ENCODE measurements at places on chromosomes 7 and 10.

GRCh38 chr7:76048668-76048988, 722 bp downstream of the MDH2 start:
- peak; percentile 65 for DNase-seq

GRCh38 chr7:150356265-150356897, 12.2 kb upstream of the REPIN1 start:
- DNase-seq, result peak; percentile 54

DNA sequence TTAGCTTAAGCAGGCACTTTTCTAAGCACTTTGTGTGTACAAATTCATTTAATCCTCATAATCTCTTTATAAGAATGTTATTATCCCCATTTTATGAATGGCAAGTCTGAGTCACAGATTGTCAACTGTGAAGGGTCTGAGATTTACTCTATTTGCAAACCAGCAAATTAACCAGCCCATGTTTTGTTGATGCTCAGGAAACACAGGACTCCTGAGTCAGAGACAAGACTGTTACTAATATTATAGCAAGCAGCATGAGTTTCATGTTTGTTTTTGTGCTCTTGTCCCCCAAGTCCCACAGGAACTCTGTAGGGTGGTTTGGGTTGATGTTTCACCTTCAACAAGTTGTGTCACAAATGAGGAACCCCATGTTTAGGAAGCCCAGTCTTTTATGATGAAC, 182.0 kb upstream of the PPP1R3A start:
- DNase-seq, result no peak

DNA sequence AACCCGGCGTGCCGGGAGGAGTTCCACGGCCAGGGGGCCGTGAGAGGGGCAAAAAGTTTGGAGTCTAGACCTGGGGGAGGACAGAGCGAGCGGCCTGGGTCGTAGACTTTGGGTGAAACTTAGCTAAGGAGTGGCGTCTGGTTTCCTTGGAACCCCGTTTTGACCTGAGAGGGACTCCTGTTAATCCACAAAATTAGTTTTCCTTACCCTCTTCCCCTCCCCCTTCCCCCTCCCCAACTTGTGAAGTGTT, 574 bp downstream of the MARCHF5 start:
- no peak for DNase-seq

DNA sequence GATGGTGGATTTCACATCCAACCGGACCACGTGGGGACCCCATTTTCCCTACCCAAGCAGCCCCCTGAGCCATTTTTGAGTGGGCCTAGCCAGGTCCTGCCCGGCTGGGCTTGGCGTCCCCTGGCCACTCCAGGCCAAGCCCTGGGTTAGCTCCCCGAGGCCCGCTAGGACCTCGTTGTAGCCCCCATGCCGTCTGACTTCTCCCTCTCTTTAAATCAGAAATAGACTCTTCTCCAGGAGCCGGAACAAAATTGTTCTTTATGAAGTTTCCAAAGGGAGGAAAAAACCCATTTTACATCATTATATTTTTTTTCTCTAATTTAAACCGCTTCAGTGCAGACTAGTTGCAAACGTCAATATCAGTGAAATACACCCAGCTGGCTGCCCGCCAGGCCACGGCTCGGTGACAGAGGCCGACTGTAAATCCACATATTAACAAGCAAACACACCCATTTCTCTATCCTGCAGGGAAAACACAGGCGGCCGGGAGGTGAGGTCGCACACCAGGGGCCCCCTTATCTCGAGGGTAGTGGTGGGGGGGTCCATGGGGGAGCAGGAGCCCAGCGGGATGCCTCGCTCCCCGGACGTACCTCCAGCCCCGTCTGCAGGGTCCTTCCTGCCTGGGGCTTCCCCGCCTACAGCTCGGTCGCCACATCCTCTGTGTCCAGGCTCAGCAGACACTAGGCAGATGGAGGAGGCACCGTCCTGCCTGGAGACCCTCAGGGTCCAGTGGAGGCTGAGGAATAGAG, 72.7 kb downstream of the ELFN1 start:
- no peak for DNase-seq

DNA sequence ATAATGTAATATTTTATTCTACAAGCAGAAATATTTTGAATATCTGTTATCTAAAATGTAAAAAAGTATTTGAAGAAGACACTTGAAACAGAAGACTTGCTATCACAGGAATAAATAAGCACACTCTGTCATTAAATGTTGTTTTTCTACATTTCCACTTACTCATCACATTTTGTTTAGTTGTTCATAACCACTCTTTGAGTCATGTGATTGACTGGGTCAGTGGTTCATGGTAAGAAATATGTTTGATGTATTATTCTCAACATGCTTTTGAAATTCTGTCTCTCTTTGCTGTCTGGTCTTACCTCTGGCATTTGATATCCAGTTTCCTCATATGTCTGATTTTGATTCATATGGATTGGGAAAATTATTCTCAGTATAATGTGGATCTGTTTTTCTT, 171.8 kb downstream of the SUGCT start:
- DNase-seq, result no peak

GRCh38 chr10:124477614-124478363, 16.2 kb downstream of the LHPP start:
- peak; percentile 54 for DNase-seq

DNA sequence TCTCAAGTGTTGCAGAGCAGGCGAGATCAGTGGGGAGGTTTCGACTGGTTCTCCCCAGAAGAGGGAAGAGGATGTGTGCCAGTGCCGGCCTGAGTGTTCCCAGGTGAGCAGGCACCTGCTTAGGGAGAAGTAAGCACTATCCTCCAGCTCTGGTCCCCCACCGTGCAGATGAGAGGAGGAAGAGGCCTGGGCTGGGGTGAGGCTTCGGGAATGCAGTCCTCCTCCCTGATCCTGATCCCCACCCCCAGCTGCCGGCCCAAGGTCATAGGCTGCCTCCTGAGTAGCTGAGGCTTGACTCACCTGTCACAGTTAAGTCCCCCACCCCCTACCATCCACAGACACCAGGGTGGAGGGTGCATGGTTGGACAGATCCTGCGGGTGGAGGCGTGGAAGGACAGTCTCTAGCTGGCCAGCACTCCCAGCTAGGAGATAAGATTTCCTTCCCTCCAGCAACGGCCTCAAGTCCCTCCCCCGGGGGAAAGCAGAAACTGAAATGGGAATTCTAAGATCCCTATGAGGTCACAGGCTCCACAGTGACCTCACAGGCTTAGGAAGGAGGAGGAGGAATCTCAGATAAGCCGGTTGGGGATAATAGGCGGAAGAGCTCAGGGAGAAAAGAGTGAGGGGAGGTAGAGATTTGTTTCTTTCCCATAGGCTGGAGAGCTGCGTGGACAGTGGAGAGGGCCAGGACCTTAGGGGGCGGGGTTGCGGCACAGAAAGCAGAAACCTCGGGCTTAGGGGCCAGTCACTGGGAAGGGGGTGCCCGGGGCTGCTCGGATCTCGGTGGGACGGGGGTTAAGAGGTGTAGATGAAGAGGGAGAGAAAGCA, 1.0 kb downstream of the LRCH4 start:
- DNase-seq, result peak; percentile 69

DNA sequence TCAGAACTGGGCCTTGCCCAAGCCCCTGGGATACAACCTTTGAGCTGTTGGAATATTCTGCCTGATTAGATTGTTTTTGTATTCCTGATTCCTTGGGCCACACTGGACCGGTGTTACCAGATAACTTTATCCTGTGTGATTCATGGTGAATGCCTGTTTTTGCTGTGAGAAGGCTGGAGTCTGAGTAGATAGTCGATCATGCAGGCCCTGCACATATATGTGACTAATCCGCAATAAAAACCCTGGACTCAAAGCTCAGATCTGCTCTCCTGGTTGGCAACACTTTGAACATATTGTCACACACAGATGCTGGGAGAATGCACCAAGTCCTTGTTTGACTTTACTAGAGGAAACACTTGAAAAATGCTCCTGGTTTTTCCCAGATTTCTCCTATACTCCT, 183.9 kb upstream of the MBL2 start:
- DNase-seq, result no peak

DNA sequence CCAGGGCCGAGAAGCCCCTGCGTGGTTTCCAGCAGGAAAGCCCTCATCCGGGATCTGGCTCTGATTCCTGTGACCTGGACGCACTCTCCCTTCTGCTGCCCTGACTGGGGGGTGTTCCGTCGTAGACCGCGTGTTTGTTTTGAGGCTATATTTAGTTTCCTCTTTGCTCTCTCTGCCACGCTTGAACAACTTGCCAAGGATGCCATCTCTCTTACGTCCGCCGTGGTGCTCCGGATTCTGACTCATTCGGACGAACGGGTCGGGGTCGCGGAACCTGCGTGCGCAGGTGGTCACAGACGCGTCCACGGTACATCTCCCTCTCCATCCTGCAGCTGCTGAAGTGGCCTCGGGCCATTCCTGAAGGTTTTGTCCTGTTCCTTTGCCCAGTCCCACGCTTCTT, 10.4 kb upstream of the SORCS3 start:
- DNase-seq, result no peak

DNA sequence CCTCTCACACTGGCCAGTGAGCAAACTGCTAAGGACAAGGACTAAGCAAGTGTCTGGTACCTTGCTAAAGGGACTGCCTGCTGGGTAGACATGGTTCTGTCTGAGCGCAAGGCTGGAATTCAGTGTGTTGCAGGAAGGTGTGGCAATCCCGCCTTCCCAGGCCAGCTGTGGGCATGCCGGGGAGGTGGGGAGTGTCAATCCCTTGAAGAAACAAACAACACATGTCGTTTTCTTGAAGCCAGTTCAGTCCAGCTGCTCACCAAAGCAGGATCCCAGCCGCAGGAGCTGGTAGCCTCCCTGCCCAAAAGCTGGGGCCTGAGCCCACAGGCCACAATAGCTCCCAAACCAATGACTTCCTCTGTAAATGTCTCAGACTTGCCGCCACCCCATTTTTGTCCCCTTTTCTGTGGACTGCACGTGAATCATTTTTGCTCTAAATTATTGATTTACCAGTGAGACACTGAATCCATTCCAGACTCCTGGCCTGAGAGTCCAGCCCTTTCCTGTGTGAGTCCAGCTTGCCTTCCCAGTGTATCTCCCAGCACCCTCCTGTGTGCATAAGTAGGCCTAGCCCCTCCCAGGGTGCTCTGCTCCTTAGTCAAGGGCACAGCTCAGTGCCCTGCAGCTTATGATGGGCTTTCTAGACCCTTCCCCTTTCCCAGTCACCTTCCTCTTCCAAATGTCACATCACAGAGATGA, 166.8 kb downstream of the RGS10 start:
- DNase-seq, result peak; percentile 78

- no peak for DNase-seq
Observed at GRCh38 chr10:17059197-17059688, 70.4 kb downstream of the CUBN start.

DNA sequence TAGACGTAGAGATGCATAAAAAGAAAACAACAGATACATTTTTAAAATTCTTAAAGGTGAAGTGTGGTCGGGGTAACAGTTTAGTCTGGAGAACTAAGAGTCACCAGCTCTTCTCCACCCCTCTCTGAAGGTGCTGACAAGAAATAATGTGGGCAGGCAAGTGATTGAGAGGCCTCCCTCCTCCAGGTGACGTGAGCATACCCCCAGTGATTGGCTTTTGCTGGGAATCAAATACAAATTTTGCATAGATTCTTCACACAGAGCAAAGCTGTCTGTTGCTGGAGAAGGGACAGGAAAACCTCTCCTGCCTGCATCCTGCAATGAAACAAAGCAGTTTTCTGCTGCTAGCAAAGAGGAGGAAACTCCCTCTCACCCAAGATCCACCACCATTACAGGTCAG, 115.0 kb downstream of the DGKB start:
- DNase-seq, result no peak

DNA sequence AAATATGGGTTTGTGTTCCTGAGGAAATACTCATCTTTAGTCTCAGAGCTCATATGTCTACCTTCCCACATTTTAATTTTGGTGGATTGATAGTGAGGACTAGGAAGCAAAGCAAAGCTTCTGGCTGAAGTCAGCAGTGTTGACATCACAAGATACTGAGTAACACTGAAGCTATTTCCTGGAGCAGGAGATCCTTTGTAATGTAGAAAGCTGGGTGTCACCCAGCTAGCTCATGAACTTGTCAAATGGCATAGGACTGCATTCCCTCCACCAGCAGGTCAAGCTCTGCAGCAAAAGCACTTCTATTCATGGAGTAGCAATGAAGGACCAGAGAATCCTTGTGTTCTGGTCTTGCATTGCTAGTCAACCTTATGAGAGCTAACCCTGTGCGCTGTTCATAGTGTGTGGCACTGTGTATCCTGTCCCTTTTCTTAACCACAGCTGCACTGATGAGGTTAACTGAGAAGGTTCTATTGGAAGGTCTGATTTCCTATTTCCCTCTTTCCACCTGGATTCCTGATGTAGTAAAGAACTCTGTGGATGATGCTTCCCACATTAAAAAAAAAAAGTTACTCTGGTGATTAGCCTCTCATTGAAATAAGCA, 94.8 kb upstream of the ZNF804B start:
- DNase-seq, result peak; percentile 48

- no peak for DNase-seq
Observed at GRCh38 chr10:132138596-132138995, 48.2 kb upstream of the DPYSL4 start.

- no peak for DNase-seq
Observed at GRCh38 chr7:136389933-136390332, 412.8 kb upstream of the MTPN start.

GRCh38 chr10:51321980-51322379, 247.7 kb downstream of the PRKG1 start:
- DNase-seq, result no peak

DNA sequence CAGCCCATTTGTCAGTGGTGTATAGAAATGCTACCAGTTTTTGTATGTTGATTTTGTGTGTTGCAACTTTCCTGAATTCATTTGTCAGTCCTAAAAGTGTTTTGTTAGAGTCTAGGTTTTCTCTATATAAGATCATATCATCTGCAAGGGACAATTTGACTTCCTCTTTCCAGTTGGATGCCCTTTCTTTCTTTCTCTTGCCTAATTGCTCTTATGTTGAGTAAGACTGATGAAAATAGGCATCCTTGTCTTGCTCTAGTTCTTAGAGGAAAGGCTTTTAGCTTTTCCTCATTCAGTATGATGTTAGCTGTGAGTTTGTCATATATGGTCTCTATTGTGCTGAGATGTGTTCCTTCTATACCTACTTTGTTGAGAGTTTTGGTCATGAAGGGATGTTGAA, 161.7 kb upstream of the TPK1 start:
- no peak for DNase-seq

- no peak for DNase-seq
Observed at GRCh38 chr10:124364674-124365073, 54.0 kb downstream of the OAT start.

DNA sequence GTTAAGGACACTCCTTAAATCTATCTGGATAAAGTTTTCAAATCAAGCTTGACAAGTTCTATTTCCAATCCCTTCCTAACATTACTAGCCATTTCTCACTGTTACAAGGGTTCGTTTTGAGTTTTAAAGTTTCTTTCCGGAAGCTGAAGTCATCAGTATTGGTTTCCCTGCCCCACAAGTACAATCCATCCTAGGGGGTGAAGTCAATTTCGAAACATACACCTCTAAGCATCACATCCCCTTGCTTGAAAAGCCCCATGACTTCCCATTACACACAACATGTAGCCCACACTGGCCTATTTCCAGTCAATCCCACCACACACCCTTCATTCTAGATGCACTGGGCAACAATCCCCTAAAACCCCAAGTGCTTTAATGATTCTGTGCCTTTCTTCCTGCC, 13.0 kb downstream of the DPY19L1 start:
- DNase-seq, result no peak

GRCh38 chr10:74852381-74852780, 26.0 kb downstream of the KAT6B start:
- no peak for DNase-seq

All from iPS-NIHi11 (cell line).